ENCODE measurements at places on chromosomes 11 and 22. TPM values are rescaled to one million over a fixed set of nuclear protein-coding genes. Genes with fewer than 3 reads are reported as not detected.

Gene CBLIF
- total RNA-seq: not detected

Gene CCDC87
- 0.43 TPM for total RNA-seq

Gene P4HA3
- total RNA-seq: not detected

- no peaks in the 10 kb centered on the region for H3K4me1 ChIP-seq
- no peaks in the 10 kb centered on the region for H3K36me3 ChIP-seq
- no peak overlapping the region for H3K27ac ChIP-seq
- no peaks in the 10 kb centered on the region for H3K27me3 ChIP-seq
Observed at GRCh38 chr11:78603792-78604191, 29.1 kb upstream of the NARS2 start.

DNA sequence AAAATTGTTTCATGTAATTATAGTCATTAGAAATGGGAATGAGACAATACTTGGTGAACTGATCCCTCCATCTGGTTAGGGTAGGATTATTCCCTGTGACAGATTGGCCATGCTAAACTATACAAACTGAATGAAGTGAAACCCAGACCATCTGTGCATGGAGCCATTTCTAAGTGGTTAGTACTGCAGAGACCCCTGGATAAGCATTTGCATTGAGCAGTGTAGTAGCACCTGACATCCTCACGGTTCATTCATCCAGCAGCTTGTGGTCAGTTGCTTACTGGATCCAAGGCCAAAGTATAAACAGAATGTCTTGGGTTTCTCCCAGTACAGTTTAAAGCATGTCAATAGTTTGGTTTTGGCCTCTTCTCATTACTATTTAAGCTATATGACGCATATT, 93.8 kb upstream of the ARHGAP42 start:
- H3K27ac ChIP-seq: no peak overlapping the region
- no peaks in the 10 kb centered on the region for H3K27me3 ChIP-seq
- H3K36me3 ChIP-seq: no peaks in the 10 kb centered on the region
- DNase-seq: no peak
- no peaks in the 10 kb centered on the region for H3K4me1 ChIP-seq
- no peak overlapping the region for H3K4me3 ChIP-seq

Measured in SJCRH30 (cell line).